SK-N-SH (cell line): ENCODE measurements at places on chromosomes 12 and 14.
A peak's percentile ranks its signal among the peaks of the same experiment; 100 is the strongest.

DNA sequence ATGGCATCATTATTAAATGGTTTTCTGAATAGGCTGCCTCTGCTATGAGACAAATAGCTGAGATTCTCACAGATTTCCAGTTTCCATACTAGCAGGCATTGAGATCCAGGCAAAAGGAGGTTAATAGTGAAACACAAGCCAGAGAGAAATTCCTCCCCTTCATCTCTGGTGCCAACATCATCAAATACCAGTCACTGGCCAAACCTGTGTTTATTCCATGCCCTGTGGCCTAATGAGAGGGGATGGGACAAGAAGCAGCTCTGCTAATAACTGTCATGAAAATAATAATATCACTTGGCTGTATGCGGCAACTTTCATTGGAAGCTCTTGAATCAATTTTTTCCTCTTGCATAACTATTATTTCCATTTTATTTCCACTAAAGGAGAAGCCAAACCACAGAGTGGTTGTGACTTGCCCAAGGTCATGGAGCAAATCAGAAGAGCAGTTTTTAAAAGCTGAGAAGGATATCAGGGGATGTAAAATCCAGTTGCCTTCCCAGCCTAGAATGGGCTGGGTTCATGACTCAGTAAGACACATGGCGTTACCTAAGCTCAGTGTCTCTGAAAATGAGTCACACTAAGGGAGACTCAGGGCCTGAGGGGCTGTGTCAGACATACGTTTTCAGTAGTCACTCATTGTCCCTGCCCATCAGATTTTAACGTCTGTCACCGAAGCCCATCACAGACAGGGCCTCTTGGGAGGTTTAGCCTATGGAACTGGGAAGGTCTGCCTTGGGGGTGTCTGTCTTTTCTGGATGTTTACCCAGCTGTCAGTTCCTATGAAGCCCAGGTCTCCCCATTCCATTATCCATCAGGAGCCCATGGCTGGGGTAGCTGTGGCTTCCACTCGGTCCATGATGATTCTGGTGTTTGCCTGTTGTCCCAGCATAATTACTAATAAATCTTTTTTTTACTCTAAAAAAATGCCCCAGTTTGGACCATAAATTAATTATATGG lies 208.8 kb upstream of the EEA1 start:
- DNase-seq: no peak
- no peaks in the 10 kb centered on the region for H3K27me3 ChIP-seq
- peaks cover 4% of the 10 kb centered on the region for H3K4me1 ChIP-seq
- H3K27ac ChIP-seq: peak overlapping the region; percentile 78
- no peaks in the 10 kb centered on the region for H3K36me3 ChIP-seq

GRCh38 chr14:106691601-106692291 lies 1165.4 kb downstream of the TMEM121 start:
- DNase-seq: peak; percentile 23
- H3K4me1 ChIP-seq: no peaks in the 10 kb centered on the region
- H3K36me3 ChIP-seq: no peaks in the 10 kb centered on the region
- no peak overlapping the region for H3K27ac ChIP-seq

- H3K27me3 ChIP-seq: no peaks in the 10 kb centered on the region
- H3K36me3 ChIP-seq: no peaks in the 10 kb centered on the region
- no peak for DNase-seq
- H3K4me3 ChIP-seq: no peak overlapping the region
- H3K27ac ChIP-seq: no peak overlapping the region
- H3K4me1 ChIP-seq: no peaks in the 10 kb centered on the region
Observed at GRCh38 chr12:62848418-62848817, 86.5 kb downstream of the PPM1H start.

GRCh38 chr12:81644503-81644902 lies 114.6 kb downstream of the PPFIA2 start:
- peak; percentile 49 for DNase-seq
- H3K27ac ChIP-seq: no peak overlapping the region
- H3K4me1 ChIP-seq: no peaks in the 10 kb centered on the region

GRCh38 chr12:125533434-125534029 lies 468.3 kb downstream of the AACS start:
- H3K4me3 ChIP-seq: no peak overlapping the region
- H3K27ac ChIP-seq: no peak overlapping the region
- H3K27me3 ChIP-seq: no peaks in the 10 kb centered on the region
- H3K4me1 ChIP-seq: no peaks in the 10 kb centered on the region
- DNase-seq: peak; percentile 80

GRCh38 chr12:30926243-30927221 lies at the start of gene TSPAN11:
TSPAN11 (plus strand) TSS chr12:30926748; CDS start chr12:30953992, 27,244 bp downstream.
- no peaks in the 10 kb centered on the region for H3K27me3 ChIP-seq
- H3K27ac ChIP-seq: no peak within 1 kb of the TSS

GRCh38 chr12:51075390-51075789 lies 8.0 kb downstream of the CSRNP2 start:
- no peak overlapping the region for H3K4me3 ChIP-seq
- no peak overlapping the region for H3K27ac ChIP-seq
- no peak for DNase-seq
- no peaks in the 10 kb centered on the region for H3K27me3 ChIP-seq
- H3K4me1 ChIP-seq: 0 out of 2 replicates have a peak, but pooled peaks cover 4% of the 10 kb centered on the region
- peaks cover 25% of the 10 kb centered on the region for H3K36me3 ChIP-seq

DNA sequence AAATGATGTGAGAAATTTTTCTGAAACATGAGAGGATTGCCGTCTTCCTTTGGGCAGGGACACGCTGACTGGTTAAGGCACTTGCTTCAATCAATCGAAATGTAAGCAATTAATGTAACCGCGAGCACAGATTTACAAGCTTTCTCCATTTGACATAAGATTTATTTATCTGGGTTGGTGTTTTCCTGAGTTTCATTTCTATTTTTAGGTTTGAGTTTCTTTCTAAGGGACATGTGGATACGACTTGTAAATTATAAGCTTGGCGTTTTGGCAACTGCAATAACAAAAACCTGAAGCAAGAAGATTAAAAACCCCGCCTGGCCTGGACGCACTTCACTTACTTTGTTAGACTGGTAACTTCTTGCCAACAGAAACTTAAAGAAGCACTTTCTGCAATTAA lies 20.3 kb upstream of the SINHCAF start:
- no peak overlapping the region for H3K4me3 ChIP-seq
- no peak for DNase-seq
- H3K27me3 ChIP-seq: no peaks in the 10 kb centered on the region
- H3K4me1 ChIP-seq: no peaks in the 10 kb centered on the region
- H3K36me3 ChIP-seq: no peaks in the 10 kb centered on the region

- H3K27ac ChIP-seq: no peak overlapping the region
- no peak overlapping the region for H3K4me3 ChIP-seq
- H3K4me1 ChIP-seq: no peaks in the 10 kb centered on the region
- DNase-seq: no peak
- H3K27me3 ChIP-seq: no peaks in the 10 kb centered on the region; the same call in 1 of the 2 replicates
Observed at GRCh38 chr12:4169531-4169930, 104.0 kb upstream of the CCND2 start.

DNA sequence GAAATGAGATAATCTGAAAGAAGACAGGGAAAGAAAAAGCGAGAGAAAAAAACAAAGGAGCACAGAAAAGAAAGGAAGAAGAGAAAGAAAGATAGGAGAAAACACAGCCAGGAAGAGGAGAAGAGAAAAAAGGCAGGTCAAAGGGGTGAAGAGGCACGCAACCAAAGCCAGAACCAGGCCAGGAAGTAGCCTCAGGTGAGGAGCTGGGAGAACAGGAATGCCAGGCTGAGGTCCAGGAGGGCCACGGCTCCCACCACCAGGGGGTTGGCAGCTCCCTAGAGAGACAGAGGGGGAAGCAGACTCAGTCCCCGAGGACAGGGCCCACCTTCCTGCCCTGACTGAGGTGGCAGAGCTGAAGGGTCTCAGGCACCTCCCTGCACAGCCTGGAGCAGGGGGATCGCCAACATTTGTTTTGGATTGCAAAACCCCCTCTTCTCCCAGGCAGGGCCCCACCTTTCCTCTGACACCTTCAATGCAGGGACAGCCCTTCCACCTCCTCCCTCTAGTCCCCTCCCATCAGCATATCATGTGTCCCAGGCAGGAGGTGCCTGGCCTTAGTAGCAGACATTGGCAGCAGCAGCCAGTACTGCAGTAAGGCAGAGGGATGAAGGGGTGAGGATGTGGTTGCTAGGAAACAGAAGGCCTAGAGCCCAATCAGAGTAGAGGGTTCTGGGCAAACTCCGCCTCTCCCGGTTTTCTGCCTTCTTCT lies 2.0 kb upstream of the AP1G2 start:
- H3K36me3 ChIP-seq: no peaks in the 10 kb centered on the region
- peaks cover 34% of the 10 kb centered on the region; the same call in 1 of the 2 replicates for H3K4me1 ChIP-seq
- DNase-seq: peak; percentile 72
- no peaks in the 10 kb centered on the region for H3K27me3 ChIP-seq
- no peak overlapping the region for H3K4me3 ChIP-seq
- H3K27ac ChIP-seq: no peak overlapping the region

DNA sequence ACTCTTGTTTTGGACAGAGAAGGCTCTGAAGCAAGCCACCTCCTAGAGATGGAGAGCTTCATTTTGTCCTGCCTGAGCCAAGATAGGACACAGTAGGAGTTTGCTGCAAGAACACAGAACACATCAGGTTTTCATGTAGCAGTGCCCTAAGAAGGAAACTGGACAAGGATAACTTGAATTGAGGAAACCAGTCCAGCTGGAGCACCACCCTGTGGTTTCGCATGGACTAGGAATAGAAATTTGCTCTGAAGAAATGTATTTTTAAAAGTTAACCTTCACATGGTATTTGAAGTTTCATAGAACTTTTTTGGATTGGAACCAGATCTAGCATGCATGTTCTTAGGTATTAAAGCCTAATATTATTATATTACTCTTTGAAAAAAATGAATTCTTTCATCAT lies 68.8 kb downstream of the RERG start:
- DNase-seq: no peak
- no peaks in the 10 kb centered on the region for H3K4me1 ChIP-seq
- no peaks in the 10 kb centered on the region for H3K36me3 ChIP-seq
- H3K27me3 ChIP-seq: peaks cover 5% of the 10 kb centered on the region
- H3K27ac ChIP-seq: no peak overlapping the region
- H3K4me3 ChIP-seq: no peak overlapping the region

DNA sequence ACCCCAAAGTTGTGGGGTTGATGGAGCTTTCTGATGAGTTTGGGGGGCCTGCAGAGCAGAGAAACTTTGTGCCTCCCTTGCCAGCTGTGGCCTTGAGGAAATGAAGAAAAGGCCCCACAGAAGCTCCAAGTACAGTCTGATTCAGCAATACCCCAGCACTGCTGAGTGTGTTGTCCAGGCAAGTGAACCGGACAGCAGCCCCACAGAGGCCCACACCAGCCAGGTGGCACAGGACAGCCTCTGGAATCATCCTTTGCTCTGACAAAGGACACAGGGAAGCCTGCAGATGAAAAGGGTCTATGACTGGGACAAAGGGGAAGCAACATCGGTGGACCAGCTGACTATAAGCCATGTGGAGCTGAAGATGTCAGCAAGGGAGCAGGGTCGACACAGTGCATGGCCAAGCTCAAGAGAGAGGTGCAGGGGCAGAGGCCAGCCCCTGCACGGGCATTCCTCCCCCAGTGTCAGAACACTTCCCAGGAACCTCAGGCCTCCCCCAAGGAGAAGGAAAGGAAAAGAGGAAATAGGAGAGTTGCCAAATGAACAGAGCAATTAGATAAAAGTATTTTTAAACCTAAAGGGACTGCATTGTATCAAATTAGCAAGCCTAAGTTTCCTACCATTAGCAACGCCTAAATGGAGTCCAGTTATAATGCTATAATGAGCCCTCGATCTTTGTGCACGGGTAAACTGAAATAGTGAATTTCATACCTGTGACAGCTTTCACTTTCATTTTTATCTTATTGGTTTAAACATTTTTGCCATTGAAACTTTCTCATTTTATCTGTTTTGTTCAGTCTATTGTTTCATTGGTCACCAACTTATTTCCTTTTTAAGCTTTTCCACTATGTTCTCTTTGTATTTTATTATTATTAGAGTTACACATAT lies 46.3 kb upstream of the PTGDR start:
- no peaks in the 10 kb centered on the region for H3K27me3 ChIP-seq
- no peaks in the 10 kb centered on the region for H3K4me1 ChIP-seq
- H3K4me3 ChIP-seq: no peak overlapping the region
- DNase-seq: no peak

DNA sequence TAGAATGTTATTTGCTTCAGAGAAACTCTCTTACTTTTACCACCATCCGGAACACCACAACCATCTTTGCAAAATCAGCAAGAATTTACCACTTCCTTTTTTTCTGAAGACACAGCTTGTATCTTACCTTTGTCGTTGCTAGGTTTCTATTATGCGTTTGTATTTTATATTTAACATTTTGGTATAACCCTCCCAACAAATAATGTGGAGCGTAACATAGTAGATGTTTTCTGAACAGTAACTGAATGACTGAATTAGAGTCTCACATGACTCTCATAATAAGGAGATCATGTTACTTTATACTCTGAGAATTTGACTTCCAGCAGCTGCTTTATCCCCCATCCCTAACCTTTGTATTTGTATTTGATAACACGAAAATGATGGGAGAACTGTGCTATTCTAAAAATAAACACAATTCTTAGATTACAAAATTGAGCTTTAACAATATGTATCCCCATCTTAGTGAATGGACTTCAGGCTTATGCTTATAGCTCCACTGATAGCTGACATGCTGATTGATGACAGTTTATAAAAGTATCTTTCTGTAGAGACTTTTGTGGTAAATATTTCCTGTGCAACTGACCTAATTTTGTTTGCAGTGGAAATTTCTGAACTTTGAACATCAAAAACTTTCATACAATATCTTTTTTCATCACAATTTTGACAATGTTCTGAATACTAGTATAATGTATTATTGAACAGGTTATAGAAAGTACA lies 7.9 kb upstream of the KLRB1 start:
- no peaks in the 10 kb centered on the region for H3K27me3 ChIP-seq
- H3K27ac ChIP-seq: no peak overlapping the region
- no peak for DNase-seq
- no peaks in the 10 kb centered on the region for H3K4me1 ChIP-seq

GRCh38 chr12:50102646-50103309 lies 1.0 kb upstream of the GPD1 start:
- peaks cover 33% of the 10 kb centered on the region for H3K36me3 ChIP-seq
- no peak overlapping the region for H3K4me3 ChIP-seq
- DNase-seq: no peak
- H3K27ac ChIP-seq: peak overlapping the region; percentile 36; the same call in 1 of the 2 replicates
- peaks cover 23% of the 10 kb centered on the region; the same call in 1 of the 2 replicates for H3K4me1 ChIP-seq

DNA sequence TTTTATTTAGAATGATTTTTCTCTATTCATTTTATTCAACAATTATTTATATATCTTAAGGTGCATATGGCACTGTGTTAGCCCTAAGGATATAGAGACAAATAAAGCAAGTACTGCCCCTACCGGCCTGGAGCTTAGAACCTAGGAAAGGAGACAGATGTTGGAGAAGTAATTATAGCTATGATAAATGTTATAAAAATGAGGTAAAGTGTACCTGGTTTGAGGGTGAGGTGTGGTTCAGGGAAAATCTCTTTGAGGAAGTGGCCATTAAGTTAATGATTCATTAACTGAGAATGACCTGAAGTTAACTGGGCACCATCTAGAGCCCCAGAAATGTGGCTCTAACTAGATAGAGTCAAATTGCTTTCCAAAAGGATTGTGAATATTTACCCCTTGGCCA lies 31.9 kb downstream of the CDKL1 start:
- no peaks in the 10 kb centered on the region for H3K27me3 ChIP-seq
- no peak overlapping the region for H3K4me3 ChIP-seq
- no peak overlapping the region for H3K27ac ChIP-seq
- no peak for DNase-seq
- H3K4me1 ChIP-seq: no peaks in the 10 kb centered on the region

GRCh38 chr14:78425782-78426181 lies 255.6 kb downstream of the NRXN3 start:
- no peak for DNase-seq
- H3K36me3 ChIP-seq: no peaks in the 10 kb centered on the region
- H3K27ac ChIP-seq: no peak overlapping the region
- no peak overlapping the region for H3K4me3 ChIP-seq
- H3K4me1 ChIP-seq: no peaks in the 10 kb centered on the region

- no peak overlapping the region for H3K4me3 ChIP-seq
- no peaks in the 10 kb centered on the region for H3K36me3 ChIP-seq
- DNase-seq: no peak
- H3K27me3 ChIP-seq: no peaks in the 10 kb centered on the region
Observed at GRCh38 chr12:26399381-26399780, 204.0 kb downstream of the SSPN start.
